Left lung (tissue), 14 donors: ENCODE measurements at places on chromosomes 2 and 18. TPM values are rescaled to one million over a fixed set of nuclear protein-coding genes. Genes with fewer than 3 reads are reported as not detected.

DSC1 gene
- total RNA-seq, result not detected

DNAJC5G gene
- not detected for total RNA-seq

LYPD6B gene
- total RNA-seq, result 0.79 TPM

REG1A gene
- total RNA-seq, result not detected

PRSS56 gene
- total RNA-seq, result not detected

GKN1 gene
- total RNA-seq, result not detected

STON1 gene
- total RNA-seq, result 12.4 TPM

APCDD1 gene
- 27.6 TPM for total RNA-seq

GYPC gene
- 74.0 TPM for total RNA-seq

DNA sequence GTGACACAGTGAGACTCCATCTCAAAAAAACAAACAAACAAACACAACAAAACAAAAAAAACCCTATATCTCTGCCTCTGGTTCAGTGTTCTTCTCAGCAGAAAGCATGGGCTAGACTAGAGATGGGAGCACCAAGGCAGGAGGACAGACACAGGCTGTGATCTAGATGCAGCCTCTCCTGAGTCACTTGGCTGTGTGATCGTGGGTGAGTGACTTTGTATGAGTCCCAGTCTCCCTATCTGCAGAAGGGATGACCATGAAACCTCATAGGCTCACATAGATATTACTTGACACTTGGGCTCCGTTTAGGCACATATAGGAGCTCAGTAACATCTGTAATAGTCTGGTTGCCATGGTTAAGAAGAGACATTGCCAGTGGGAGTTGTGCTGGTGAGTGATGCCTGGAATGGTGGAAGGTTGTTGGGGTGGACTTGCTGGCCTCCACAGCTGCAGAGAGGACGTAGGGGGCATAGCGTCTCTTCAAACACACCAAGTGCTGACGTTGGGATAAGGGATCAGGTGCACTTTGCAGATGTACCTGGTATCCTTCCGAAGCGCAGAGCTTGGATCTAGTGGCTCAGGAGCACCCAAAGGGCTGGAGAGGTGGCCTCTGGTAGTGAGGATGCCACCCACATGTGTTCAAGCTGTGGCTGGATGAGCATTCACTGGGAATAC is 318.9 kb upstream of the HS6ST1 start:
- H3K4me3 ChIP-seq, result no peak overlapping the region
- no peaks in the 10 kb centered on the region for H3K27me3 ChIP-seq
- H3K4me1 ChIP-seq, result peaks cover 4% of the 10 kb centered on the region
- no peak for DNase-seq
- no peaks in the 10 kb centered on the region for H3K36me3 ChIP-seq

DNA sequence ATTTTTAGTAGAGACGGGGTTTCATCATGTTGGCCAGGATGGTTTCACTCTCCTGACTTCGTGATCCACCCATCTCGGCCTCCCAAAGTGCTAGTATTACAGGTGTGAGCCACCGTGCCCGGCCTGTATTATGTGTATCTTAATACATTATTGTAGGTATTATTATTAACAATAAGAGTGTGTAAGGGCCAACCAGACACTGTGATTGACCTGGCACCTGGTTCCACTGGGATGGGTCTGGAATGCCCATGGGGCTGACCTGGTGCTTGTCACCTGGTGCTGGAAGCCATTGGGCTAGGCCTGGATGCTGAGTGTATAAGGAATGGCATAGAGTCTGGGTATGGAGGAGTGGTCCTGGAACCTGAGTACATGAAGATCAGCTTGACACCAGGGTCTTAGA is 906.9 kb upstream of the TMEFF2 start:
- H3K4me1 ChIP-seq, result no peaks in the 10 kb centered on the region
- H3K27ac ChIP-seq, result no peak overlapping the region

- peaks cover 15% of the 10 kb centered on the region for H3K4me1 ChIP-seq
- no peak overlapping the region for H3K4me3 ChIP-seq
- H3K27ac ChIP-seq, result no peak overlapping the region
- H3K27me3 ChIP-seq, result no peaks in the 10 kb centered on the region
These were observed 170.6 kb upstream of the EPAS1 start for GRCh38 chr2:46126571-46126970.

GRCh38 chr2:107308835-107309234 is 422.9 kb upstream of the ST6GAL2 start:
- H3K4me3 ChIP-seq, result no peak overlapping the region
- no peaks in the 10 kb centered on the region for H3K36me3 ChIP-seq
- H3K4me1 ChIP-seq, result no peaks in the 10 kb centered on the region
- no peak for DNase-seq
- H3K27ac ChIP-seq, result no peak overlapping the region
- no peaks in the 10 kb centered on the region for H3K27me3 ChIP-seq

DNA sequence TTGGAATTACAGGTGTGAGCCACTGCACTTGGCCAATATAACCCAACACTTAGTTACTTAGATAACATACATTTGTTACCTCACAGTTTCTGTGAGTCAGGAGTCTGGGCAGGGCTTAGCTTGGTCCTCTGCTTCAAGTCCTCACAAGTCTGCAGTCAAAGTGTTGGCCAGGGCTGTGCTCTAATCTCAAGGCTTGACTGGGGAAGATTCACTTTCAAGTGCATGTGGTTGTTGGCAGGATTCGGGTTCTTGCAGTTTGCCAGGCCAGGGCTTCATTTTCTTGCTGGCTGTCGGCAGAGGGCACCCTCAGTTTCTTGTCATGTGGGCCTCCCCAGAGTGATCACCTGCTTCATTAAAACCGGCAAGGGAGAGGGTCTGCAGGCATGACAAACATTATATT is 103.7 kb downstream of the SLC4A3 start:
- H3K27me3 ChIP-seq, result no peaks in the 10 kb centered on the region
- DNase-seq, result no peak
- no peak overlapping the region for H3K27ac ChIP-seq
- no peaks in the 10 kb centered on the region for H3K4me1 ChIP-seq
- H3K4me3 ChIP-seq, result no peak overlapping the region

DNA sequence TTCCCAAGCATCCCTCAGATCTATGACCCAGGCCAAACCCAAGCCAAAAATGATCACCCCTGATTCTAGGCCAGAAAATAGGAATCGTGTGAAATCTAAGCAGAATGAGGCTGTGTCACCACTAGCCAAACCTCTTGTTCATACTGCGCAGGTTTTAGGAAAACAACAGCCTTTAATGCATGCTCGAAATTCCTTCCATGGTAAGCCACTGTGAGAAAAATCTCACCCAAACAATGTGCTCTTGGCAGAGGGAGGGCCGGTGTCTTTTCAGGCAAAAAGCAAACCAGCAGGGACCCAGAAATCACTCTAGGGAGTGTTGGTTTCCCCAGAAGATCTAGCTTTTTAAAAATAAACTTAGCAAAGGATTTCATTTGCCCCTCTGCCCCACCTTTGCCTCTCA is 71.2 kb upstream of the FOSL2 start:
- no peak overlapping the region for H3K4me3 ChIP-seq
- no peak overlapping the region for H3K27ac ChIP-seq
- H3K27me3 ChIP-seq, result no peaks in the 10 kb centered on the region
- peaks cover 8% of the 10 kb centered on the region for H3K36me3 ChIP-seq
- no peak for DNase-seq

- H3K4me1 ChIP-seq, result no peaks in the 10 kb centered on the region
- no peaks in the 10 kb centered on the region for H3K27me3 ChIP-seq
- no peak for DNase-seq
- H3K36me3 ChIP-seq, result no peaks in the 10 kb centered on the region
These were observed 611.7 kb downstream of the TSN start for GRCh38 chr2:122366969-122367645.

GRCh38 chr2:96151595-96152303 is 6.5 kb upstream of the DUSP2 start:
- no peak overlapping the region for H3K27ac ChIP-seq
- peak; percentile 11 for DNase-seq
- H3K36me3 ChIP-seq, result no peaks in the 10 kb centered on the region
- no peak overlapping the region for H3K4me3 ChIP-seq

GRCh38 chr2:33510586-33510968 is 34.1 kb downstream of the RASGRP3 start:
- no peak overlapping the region for H3K4me3 ChIP-seq
- H3K4me1 ChIP-seq, result no peaks in the 10 kb centered on the region
- H3K27ac ChIP-seq, result no peak overlapping the region
- no peaks in the 10 kb centered on the region for H3K27me3 ChIP-seq

- no peaks in the 10 kb centered on the region for H3K36me3 ChIP-seq
- H3K27me3 ChIP-seq, result no peaks in the 10 kb centered on the region
- no peak overlapping the region for H3K27ac ChIP-seq
- no peak overlapping the region for H3K4me3 ChIP-seq
- no peak for DNase-seq
- H3K4me1 ChIP-seq, result no peaks in the 10 kb centered on the region
These were observed 438.1 kb upstream of the DSEL start for GRCh38 chr18:67954594-67954993.
